ENCODE measurements at places on chromosomes 5 and 9. TPM values are rescaled to one million over a fixed set of nuclear protein-coding genes. Genes with fewer than 3 reads are reported as not detected.

INSL6 gene
- not detected for total RNA-seq

PSAT1 gene
- 1.4 TPM for total RNA-seq

SPINK4 gene
- not detected for total RNA-seq

TICAM2 gene
- 3.3 TPM for total RNA-seq

NPR3 gene
- 10.6 TPM for total RNA-seq

SPATA31E1 gene
- not detected for total RNA-seq
